ENCODE measurements at places on chromosomes 4 and X.

DNA sequence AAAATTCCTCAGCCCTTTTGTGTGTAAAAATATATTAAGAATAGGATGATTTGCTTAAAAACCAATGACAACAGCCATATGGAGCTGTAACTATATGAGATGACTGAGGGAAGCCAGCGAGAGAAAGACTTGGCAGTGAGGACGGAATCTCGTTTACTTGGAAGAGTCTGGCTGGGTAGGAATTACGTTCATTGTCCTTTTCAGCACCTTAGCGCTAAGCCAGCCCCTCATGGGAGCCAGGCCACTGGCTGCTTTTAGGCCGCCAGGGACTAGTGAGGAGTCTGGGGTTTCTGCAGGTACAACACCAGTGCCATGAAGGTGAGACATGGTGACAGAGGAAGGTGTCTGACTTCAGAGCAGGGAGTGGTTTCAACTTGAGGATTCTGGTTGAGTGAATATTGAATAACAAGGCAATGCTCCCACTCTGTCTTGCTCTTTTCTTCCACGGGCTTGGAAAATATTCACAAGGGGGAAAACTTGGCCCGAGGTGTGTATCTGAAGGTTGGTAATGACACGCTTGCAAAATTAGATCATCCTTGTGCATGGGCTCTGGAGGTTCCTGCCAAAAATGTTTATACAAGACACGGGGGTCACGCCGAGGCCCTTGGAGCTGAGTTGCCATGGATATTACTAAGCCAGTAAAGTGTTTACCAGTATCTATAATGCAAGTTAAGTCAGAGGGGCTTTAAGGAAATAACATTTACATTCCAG lies 17.4 kb downstream of the KLF3 start:
- DNase-seq, result no peak

GRCh38 chr4:185685804-185686203 lies 126.2 kb downstream of the SORBS2 start:
- no peak for DNase-seq

GRCh38 chr4:165505958-165506837 lies 127.4 kb downstream of the CPE start:
- no peak for DNase-seq

GRCh38 chr4:8921465-8921864 lies 49.8 kb upstream of the HMX1 start:
- no peak for DNase-seq

DNA sequence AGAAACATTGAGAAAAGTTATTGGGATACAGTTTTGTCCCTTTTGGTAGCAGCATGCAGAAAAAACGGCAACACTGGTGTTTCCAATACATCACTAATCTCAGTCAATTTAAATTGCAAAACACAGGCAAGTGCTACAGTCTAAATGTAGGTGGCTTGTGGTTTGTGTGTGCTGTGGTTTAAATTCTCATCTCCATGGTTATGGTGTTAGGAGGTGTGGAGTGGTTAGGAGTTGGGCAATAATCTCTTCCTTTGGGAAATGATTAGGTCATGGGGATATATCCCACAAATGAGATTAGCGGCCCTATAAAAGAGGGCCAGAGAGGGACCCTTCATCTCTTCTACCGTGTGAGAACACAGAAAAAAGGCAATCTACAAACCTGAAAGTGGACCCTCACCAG lies 1344.3 kb downstream of the ADGRL3 start:
- no peak for DNase-seq

- peak; percentile 42 for DNase-seq
Measured at GRCh38 chr4:184437565-184438265, 36.6 kb downstream of the IRF2 start.

DNA sequence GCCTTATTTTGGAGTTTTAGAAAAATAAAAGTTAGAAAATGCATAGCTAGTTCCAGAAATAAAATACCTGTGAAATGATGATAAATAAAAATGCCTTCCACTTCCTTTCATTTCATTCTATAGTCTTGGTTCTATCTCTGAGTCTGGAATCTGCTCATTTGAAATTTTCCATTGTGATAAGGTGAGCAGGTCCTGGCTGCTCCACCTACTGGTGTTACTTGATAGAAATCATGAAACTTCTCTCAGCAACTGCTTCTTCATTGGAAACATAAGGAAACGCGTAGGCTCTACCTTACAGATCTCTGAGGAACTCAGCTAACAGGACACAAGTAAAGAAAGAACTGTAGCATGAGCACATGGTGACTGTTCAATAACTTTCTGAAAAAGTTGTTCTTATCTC lies 141.8 kb downstream of the DCHS2 start:
- no peak for DNase-seq

DNA sequence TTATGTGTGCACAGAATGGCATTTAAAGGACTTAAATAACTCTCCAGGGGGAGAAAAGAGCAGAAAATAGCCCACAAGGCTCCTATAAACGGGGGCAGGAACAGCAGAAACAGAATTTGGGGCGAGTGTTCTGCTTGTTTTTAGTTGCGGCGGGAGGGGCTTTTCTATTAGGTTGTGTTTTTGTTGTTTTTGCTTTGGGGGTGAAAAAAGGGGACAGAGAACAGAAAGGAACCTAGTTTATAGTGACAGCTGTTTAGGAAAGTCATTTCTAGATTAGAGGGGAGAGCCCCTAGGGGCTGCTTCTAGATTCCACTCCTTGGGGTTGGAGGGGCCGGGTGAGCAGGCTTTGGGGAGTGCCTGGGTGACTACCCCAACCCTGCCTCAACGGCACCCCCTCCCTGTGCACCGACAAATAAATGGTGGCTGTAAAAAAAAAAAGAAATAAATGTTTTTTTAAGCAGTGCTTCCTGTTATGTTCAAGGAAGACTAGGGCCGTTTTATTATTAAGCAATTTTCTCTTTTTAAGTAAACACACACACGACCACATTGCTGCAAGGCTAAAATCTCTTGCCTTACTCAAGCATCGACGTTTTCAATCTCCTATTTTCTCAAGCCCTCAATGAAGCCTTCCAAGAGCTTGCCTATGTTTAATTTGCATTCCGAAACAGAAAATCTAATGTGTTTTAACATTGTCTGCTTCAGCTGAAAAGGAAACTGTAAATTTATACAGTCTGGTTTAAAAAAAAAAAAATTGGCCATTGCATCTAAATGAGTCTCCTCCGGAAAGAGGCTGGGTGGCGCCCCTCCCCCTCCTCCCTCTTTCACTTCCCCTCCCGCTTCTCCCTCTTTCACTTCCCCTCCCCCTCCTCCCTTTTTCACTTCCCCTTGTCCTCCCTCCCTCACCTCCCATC lies 123.3 kb upstream of the TBL1X start:
- peak; percentile 71 for DNase-seq

DNA sequence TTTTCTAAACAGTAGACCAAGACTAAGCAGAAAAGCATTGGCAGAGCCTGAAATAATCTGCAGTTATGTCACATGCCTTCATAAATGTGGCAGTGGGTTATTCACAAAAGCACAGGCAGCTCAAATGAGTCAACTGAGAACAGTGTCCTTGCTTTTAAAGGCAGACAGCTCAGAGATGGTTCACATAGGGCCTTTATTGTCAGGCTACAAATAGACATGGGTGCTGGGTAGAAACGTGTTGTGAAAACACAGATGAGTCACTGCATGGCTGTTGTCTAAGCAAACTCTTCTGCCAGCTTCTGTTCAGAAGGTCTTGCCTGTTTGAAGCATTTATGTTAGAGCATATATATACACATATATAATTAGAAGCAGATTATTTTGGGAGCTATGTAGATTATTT lies 118.0 kb downstream of the SLC4A4 start:
- no peak for DNase-seq

- DNase-seq, result no peak
Measured at GRCh38 chr4:10371869-10372471, 85.3 kb downstream of the ZNF518B start.

DNA sequence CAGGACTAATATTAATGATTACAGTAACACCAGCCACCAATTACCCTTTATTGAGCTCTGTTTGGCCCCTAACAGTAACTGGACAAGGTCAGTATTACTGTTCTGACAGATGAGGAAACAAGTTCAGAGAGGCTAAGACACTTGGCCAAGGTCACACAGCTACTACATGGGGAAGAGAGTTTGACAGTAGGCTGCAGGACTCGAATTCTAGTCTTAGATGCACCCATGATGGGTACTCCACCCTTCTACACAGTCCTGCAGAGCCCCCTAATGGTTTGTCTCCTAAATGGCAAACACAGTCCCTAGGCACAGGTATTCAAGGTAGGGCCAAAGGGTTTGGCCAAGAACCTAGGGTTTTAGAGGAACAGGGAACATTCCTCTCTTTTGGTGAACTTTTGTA lies 93.9 kb downstream of the NSUN7 start:
- DNase-seq, result peak; percentile 28

GRCh38 chr4:159837071-159837470 lies 734.2 kb downstream of the RAPGEF2 start:
- DNase-seq, result no peak

DNA sequence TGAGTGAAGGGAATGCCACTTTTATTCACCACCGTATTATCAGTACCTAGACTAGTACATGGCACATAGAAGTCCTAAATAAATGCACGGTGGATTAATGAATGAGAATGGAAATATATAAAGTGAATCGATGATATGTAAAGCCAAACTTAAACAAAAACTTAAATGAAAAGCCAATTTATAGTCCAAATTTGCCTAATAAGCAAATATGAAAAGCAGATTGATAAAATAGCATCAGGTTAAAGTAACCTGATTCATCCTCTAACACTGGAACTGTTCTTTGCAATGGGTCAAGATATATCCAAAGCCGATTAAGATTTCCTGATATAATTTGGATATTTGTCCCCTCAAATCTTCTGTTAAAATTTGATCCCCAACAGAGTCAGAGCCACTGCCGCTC lies 66.9 kb upstream of the MAGEB10 start:
- no peak for DNase-seq

GRCh38 chrX:115713460-115713859 lies 152.5 kb downstream of the PLS3 start:
- DNase-seq, result no peak

DNA sequence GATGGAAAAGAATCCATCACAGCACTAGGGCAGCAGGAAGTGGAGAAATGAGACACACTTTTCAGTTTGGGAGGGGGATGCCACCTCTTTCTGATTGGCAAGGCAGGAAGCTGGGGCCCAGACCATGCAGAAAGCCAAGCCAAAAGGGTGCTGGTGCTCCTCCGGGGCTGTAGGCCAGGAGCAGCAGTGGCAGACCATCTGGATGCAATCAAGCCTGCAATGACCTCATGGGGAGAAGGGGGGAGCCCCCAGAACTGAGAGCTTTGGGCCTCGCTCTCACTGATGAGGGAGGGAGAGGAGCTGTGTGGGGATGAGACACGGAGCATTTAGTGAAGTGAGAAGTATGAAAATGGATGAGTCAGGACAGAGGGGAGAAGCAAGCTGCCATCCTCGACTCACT lies 141.3 kb upstream of the NALF2 start:
- DNase-seq, result no peak

DNA sequence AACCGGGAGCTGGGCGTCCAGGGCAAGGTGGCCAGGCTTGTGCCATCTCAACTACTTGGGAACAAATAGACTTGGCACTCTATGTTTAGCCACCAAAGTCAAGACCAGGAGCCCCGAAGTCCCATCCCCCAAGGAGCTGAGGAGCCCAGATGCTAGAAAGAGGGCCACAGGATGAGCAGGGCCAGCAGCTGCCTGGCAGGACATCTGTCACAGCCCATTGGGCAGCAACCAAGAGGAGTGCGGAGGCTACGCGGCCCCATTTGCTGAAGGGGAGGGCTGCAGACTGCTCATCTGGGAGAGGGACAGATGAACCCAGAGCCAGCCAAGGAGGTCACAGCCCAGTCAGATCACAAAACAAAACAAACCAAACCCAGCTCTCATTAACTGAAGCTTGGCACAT lies 22.9 kb upstream of the SOWAHD start:
- no peak for DNase-seq

DNA sequence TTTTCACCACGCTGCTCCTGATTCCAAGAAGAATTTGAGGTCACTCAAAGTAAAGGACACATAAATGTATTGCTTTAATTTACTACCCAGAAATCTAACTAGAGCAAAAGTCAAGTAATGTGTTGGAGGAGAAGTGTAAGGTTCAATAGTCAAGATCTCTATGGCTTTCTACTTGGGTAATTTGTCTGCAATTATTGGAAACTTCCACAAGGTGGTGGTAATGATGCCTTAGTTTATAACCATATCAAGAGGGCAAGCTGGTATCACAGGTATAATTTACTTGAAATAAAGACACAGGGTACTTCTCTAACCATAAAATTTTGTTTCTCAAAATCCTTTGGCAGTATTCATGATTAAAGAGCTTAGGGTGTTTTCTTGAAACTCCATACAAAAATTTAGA lies 10.2 kb upstream of the GRIA3 start:
- no peak for DNase-seq

DNA sequence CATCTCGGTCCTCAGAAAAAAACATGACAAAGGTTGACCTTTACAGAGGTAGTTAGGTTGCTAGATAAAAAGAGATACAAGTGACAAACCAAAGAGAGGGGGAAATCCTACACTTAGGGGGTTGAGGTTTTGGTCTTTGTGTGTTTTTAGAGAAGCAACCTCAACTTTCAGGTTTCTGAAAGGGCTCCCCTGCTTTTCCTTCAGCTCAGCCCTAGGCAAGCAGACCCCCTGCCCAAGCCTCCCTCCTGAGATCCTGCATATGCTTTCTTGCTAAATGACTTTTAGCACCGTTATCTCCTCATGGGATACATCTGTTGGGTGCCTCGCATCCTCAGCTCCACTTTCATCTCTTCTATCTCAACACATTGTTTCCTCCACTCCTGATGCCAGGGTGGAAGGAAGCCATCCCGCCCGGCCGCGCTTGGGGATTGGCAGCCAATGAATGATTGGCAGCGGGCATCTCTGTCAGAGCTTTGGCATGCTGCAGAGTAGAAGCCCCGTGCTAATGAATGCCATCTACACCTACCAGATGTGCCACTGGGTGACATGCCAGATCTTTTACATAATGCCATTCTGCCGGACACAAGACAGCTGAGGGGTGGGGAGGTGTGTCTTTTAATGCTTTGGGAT lies 15.0 kb upstream of the PRDM8 start:
- DNase-seq, result no peak

- DNase-seq, result no peak
Measured at GRCh38 chr4:123995936-123996335, 599.3 kb downstream of the SPRY1 start.

DNA sequence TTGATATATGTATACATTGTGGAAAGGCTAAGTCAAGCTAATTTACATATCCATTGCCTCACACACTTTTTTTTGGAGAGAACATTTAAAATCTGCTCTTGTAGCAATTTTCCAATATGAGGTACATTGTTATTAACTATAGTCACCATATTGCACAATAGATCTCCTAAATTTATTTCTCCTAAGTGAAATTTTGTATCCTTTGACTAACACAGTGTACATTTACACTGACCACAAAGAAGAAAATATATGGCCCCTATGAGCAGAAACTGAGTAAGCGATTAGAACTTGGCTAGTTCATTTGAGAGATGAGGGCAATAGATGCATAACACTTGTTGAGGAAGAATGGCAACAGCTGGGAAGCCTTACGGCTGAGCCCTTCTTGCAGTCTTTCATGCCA lies 20.3 kb upstream of the GUCY1B1 start:
- no peak for DNase-seq

Measured in HL-60 (cell line).